ENCODE measurements at places on chromosomes 1 and 21.

GRCh38 chr1:29383746-29384371 lies 147.5 kb downstream of the PTPRU start:
- DNase-seq = no peak

- DNase-seq = no peak
These were observed 128.8 kb upstream of the COA6 start for GRCh38 chr1:234244482-234244881.

DNA sequence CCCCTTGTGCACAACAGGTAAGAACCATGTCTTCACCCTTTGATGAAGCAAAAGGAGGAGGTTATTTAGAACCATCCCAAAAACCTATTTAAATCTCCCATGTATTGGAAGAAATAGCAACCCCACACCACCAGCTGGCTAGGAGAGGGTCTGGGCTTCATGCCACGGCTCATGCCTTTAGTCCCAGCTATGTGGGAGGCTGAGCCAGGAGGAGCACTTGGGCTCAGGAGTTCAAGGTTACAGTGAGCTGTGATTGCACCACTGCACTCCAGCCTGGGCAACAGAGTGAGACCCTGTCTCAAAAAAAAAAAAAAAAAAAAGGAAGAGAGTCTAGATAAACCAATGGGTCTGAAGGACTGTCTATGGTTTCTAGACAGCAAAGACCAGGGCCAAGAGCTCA lies 197.9 kb upstream of the COA6 start:
- no peak for DNase-seq

GRCh38 chr1:114097109-114097508 lies 56.6 kb downstream of the SYT6 start:
- no peak for DNase-seq

DNA sequence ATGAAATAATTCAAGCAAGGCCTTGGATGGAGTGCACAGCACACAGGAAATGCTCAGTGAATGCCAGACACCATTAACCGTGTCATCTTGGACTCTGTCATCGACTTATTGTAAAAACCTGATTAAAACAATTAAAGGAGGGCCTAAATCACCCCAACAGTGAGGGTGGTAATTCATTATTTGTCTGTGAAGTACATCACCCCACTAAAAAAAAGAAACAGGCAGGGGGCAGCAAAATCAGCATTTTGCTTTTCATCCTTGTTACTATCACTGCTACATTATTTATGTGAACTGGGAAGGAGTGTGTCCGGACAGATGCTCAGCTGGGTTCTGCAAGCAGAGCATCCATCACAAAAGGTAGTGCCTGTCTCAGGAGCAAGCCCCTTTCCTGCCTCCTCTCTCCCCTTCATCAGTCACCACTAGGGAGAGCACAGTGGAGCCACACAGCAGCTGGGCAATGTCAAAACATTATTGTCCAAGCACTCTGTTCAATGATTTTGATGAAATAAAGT lies 98.5 kb downstream of the RERE start:
- no peak for DNase-seq

DNA sequence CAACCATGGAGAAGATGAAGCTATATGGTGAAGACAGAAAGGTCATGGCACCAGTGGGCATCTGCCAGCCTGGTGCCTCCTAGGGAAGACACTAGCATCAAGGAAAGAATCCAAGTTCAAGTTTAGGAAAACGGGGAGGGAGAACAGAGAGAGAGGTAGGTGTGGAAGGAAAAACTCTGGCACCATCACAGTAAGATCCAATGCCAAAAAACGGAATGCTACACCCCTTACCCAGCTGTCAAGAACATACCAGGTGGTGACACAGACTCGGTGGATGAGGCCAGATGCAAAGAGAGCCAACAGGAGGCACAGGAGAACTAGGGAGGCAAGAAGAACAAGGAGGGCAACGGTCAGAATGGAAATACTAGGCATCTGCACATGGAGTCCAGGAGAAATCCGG lies 3.6 kb downstream of the KRTCAP2 start:
- DNase-seq = no peak

DNA sequence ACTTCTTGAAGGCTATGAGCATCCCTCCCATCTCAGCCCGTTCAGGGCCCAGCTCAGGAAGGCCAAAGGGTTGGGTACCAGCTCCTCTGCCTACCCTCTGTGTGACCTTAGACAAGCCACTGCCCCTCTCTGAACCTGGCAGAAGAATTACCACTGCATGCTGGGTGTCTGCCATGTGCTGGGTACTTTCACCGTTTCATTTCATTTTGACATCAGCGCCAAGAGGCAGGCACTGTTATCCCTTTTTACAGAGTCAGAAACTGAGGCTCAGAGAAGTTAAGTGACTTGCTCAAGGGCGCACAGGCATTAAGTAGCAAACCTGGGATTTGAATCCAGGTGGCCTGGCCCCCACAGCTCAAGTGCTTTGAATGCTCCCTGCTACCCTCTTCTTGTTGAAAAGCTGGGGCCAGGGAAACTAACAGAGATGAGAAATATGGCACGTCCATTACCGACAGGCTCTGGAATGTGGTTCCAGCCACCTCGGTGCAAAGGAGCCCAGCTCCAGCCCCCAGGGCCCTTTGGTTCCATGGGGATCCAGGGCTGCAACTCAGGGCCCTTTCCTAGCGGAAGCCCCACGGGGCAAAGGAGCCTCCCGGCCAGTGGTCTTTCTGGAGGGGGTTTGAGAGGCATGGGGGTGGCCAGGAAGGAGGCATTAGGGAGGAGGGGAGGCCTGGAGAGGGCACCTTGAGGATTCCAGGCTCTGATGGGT lies 6.5 kb downstream of the TMEM82 start:
- no peak for DNase-seq

- DNase-seq = no peak
These were observed 474.6 kb upstream of the USP24 start for GRCh38 chr1:55689800-55690199.

GRCh38 chr1:109687641-109688499 lies at the start of gene GSTM1:
GSTM1 (plus strand) TSS chr1:109687817; CDS start chr1:109687874, 57 bp downstream.
- peak; percentile 81 for DNase-seq

GRCh38 chr1:76145332-76145731 lies 70.8 kb downstream of the ST6GALNAC3 start:
- no peak for DNase-seq

GRCh38 chr21:36584980-36585940 lies 105.3 kb upstream of the CLDN14 start:
- DNase-seq = no peak

- DNase-seq = no peak
These were observed 58.6 kb upstream of the TMPRSS2 start for GRCh38 chr21:41566500-41567014.

DNA sequence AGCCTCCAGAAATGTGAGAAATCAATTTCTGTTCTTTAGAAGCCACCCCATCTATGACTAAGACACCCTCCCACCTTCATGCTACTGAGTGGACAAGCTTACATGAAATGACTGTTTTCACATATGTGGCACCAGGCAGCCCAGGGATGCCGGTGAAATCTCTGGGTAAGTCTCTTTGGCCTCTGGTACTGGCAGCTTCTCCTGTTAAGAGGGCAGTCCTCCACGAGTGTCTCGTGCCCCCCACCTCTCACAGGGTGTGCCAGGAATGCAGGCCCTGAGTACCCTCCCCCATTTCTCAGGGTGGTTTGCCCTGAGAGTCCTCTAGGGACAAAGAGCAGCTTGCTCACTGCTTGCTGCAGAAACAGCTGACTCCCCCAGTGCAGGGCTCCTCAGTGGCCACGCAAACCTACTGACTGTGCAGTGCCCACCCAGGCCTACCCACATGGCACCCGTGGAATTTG lies 3.2 kb upstream of the PRXL2B start:
- no peak for DNase-seq

DNA sequence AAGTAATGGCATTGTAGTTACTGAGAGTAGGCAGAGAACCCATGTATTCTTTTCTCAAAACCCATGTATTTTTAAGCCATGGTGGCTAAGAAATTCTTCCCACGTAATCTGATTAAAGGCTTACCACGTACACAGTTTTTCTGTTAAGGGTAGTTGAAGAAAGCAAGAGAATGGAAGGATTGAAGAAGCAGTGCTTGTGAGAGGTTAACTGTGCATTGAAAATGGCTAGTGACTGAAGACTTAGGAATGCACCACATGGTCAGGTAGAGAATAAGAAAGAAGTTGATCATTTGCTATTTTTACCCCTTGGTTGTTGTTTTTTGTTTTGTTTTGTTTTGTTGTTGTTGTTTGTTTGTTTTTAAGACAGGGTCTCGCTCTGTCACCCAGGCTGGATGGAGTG lies 178.9 kb upstream of the SNX7 start:
- no peak for DNase-seq

GRCh38 chr1:152752225-152752624 lies 5.6 kb upstream of the KPRP start:
- no peak for DNase-seq

- DNase-seq = no peak
These were observed 2.6 kb downstream of the BARHL2 start for GRCh38 chr1:90714521-90714951.

DNA sequence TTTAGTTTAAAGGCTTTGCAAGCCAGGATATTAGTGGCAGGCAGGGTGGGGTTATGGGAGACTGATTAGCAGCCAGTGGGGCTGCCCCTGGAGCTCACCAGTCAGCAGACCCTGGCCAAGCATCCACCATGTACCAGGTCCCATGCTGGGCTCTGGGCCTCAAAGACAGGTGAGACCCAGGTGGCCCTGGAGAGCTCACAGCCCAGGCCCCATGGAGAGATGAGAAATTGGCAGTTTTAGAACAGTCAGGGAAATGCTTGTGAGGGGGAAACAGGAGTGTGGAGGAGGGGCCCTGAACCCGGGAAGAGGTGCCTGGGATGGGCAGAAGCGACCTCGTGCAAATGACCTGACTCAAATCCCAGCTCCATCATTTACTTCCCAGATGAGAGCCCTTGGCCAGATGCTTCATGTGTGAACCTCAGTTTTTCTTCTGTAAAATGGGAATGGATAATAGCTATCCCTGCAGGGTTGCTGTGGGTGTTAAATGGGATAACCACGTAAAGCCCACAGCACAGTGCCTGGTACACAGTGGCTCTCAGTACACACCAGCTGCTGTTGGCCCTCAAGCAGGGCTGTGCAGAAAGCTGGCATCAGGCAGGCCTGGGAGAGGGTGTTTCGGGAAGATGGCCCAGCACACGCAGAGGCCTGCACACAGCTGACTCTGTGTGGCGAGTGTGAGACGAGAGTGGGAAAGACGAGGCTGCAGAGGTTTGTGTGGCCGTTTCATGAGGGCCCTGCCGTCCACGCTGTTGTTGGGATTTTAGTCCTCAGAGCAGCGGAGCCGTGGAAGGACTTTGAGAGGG lies 518.5 kb downstream of the PTPRU start:
- DNase-seq = no peak

- DNase-seq = no peak
These were observed 14.6 kb downstream of the SEMA6C start for GRCh38 chr1:151131701-151132334.

GRCh38 chr1:11550664-11551283 lies 71.8 kb downstream of the DISP3 start:
- DNase-seq = no peak

GRCh38 chr21:25632296-25632695 lies 6.8 kb upstream of the JAM2 start:
- DNase-seq = no peak

DNA sequence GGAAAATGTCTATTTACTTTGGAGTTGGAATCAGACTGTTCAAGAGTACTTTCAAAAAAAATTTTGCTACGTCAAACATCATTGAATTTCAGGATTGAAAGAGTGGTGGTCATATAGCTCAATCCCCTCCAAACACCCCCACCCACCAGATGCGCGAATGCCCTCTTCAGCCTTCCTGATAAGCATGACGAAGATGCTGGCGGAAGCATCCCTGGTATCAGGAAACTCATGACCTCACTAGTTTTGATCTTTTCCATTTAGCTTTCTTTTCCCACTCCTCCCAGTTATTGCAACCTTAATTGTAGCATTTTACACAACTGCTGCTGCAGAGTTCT lies 104.4 kb downstream of the LEPR start:
- DNase-seq = no peak

GRCh38 chr1:201219481-201220387 lies 29.1 kb downstream of the IGFN1 start:
- no peak for DNase-seq

DNA sequence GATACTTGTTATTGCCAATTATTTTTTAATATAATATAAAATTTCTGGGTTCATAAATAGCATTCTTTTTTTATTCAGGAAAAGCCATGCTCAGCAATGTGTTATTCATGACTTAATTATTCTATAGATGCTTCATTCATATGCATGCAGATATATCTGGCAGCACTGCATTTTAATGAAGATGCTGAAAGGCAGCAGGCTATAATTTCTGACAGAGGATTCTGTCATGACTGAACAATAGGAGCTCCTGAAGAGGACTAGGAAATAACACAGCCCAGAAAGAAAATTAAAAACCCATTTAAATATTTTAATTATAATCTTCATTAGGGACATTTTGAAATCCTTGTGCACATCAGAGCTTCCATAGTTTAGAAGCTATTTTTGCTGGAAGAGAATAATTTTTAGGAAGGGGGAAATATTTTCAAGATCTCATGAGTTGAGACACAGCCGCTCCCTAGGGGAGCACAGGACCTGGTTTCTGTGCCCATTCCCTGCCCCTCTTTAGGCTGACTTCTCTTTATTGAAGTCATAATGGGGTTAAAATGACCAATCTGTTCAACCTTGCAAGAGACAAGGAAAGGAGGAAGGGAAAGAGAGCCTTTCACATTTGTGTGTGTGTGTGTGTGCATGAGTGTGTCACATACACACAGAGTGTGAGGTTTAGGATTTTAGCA lies 83.9 kb downstream of the RPE65 start:
- DNase-seq = no peak

- no peak for DNase-seq
These were observed 83.9 kb downstream of the TRABD2B start for GRCh38 chr1:47913225-47913823.

DNA sequence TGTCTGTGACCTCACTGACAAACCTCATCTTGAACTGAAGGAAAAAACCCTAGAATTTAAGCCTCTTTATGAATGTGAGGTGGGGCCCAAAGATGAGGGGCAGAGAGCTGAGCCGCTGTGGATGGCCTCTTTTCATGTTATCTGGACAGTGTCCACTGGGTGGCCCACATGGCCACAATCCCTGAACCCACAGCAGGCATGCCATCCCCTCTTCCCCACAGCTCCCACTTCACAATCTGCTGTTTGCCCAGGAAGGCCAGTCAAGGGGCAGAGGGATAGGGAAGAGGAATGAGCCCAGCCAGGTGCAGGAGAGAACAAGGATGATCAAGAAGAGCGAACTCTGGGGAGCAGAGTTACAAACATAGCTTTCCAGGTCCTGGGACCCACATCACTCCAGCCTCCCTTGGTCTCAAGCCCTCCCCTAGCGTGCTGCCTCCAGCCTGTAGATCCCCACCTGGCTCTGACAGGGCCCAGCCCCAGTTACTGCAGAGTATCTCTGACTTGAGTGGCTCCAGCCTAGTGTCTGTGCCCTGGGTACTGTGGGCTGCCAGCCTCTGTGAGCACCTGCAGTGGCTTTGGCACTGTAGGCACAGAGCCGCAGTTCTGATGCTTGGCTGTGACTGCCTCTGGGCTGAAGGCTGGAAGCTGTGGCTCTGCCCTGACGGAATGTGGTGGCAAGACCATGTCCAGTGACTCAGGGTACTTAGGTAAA lies 1.9 kb upstream of the SLFNL1 start:
- no peak for DNase-seq

DNA sequence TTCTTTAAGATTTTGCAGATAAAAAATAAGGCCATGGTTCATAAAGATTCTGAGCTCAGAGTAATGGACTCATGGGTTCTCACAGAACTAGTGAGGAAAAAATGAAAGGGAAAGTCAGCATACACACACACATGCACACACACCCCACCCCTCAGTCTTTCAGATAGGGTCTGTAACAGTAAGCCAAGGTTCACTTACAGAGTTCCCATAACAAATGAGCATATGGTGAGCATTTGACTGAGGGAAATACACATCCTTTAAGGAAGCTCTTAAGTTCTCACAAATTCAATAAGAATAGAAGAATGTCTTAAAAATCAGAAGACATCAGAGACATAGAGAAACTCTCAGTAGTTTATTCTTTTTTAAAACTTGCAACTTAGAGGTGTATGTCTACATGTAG lies 57.9 kb downstream of the NTMT2 start:
- DNase-seq = no peak
